ENCODE measurements at places on chromosomes 3 and 15.

DNA sequence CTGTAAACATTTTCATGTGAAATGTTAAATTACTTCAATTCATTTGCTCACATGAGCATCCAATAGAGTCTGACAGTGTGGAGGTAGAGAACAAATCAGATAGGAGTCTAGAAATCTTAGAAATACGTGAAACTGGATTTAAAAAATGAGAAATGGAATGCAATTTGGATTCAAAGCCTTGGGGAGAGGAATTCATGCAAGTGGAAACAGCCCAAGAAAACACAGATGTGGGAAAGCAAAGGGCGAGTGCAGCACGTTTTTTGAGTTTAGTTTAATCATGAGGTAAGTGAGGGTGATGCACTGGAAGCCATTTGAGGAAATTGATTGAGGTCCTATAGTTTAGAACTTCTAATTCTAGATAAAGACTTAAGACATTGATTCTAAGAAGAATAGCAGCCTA is 434.7 kb downstream of the C3orf38 start:
- DNase-seq, result no peak

DNA sequence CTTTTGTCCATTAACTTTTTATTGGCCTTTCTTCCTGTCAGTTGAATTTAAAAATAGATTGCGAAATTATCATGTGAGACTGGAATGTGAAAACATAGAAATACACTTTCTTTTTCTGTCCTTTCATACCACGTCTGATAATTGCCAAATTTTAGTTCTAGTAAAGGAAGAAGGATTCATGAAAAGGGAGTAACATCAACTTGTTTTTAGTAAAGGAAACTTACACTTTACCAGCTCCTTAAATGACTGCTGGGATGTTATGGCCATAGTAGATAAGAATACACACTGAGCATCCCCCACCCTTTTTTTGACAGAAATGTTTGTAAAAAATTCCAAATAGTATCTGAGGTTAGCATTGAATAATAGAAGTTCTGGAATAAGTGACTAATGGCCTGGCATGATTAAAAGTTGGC is 137.9 kb downstream of the NEO1 start:
- DNase-seq, result no peak

DNA sequence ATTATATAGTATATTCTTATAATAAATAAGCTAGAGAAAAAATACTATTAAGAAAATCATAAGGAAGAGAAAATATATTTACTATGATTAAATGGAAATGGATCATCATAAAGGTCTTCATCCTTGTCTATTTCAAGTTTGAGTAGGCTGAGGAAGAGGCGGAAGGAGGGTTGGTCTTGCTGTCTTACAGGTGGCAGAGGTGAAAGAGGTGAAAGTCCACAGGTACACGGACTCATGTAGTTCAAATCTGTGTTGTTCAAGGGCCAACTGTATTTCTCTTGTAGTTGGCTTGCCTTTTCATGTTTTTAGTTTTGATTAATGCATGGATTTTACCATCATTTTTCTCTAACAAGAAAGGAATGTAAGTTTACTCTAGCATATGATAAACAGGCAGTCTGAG is 41.7 kb downstream of the PDCD6IP start:
- DNase-seq, result no peak

- DNase-seq, result no peak
Measured at GRCh38 chr3:128355543-128355919, 111.2 kb downstream of the DNAJB8 start.

GRCh38 chr3:38453913-38454177 is 155 bp downstream of the ACVR2B start:
- no peak for DNase-seq

All from ELF-1 (cell line).